ENCODE measurements at places on chromosomes 7 and 10.
A peak's percentile ranks its signal among the peaks of the same experiment; 100 is the strongest.

DNA sequence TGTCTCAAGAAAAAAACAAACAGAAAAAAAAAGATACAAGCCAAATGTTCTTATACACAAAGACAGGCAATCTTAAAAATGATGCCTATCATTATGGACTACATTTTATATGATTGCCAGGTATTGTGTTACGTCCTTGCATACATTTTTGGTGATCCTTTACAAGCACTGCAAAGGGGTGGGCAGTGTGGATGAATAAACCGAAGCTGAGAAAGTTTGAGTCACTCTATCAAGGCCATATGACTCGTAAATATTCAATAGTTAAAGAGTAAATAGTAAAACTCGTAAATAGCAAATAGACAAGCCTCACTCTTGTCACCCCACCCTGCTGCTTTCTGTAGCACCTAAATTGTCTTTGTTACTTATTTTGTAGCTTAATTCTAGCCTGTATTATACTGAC is 326.2 kb downstream of the FRMD4A start:
- DNase-seq, result no peak

GRCh38 chr7:48173756-48174382 is 2.6 kb downstream of the ABCA13 start:
- DNase-seq, result no peak

DNA sequence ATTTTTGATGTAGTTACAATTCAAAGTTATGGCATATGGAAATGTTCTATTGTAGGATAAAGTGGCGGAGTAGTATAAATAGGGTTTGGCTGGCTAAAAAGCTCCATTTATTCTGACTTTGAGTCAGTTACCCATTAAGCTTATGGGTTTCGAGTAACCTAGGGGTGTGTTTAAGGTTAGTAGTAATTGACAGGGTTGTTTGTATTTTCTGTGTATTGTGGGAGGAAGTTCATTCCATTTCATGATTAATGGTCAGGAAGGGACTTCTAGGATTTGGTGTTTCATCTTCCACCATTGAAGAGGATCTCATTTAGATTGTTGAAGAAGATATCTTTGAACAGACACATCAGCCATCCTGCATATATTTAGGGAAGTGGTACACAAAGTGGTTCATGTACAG is 75.0 kb downstream of the BICC1 start:
- no peak for DNase-seq

DNA sequence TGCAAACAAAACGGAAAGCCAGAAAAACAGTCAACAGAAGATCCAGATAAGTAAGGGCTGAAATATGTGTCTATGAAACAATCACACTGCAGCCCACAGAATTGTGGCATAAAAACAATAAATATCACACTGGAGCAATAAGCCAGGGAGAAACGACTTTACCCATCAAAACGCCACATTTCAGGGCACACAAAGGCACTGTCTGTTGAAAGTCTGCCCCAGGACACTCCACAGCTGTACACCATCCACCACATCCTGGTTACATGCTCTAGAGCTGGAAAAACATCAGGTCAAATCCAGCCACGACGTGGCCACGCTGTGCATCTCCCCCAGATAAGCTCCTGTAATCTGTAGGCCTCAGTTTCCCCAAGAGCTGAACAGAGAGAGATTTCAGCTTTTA is 88.7 kb downstream of the COBL start:
- no peak for DNase-seq

- no peak for DNase-seq
These were observed 444.3 kb downstream of the AUTS2 start for GRCh38 chr7:70042533-70042932.

DNA sequence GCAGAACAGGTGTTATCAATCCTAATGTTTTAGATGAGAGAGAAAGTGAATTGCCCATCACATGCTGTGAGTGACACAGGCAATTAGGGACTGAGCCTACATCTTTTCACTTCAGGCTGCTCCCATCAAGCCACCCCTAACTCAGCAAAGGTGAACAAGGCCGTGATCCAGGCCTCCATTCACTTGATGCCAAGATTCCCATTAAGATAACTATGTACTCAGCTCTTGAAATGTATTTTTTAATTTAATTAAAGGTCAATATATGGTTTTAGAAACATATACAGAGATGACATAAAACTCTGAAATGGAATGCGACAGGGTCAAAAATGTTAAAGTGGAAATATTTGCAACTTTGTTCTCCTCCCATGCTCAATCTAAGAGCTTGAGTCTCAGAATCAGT is 27.9 kb upstream of the UBE2H start:
- DNase-seq, result no peak

- DNase-seq, result no peak
These were observed 154.4 kb upstream of the C7orf33 start for GRCh38 chr7:148436135-148436534.

DNA sequence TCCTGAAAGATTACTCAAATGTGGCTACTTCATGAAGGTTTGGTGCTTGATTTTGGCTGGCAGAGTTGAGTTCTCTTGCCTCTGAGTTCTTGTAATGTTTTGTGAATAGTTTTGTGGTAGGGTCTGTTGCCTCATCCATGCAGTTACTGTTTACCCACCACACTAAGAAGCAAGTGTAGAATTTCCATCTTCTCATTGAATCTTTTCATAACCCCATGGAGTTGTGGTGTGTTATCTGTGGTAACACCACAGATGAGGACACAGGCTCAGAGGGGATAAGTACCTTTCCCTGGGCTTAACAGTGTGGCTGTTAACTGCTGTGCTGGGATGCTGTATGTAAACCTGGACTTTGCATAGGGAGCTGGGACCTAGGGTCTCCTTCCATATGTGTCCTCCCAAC is 186.3 kb downstream of the CAMK1D start:
- DNase-seq, result no peak

GRCh38 chr10:132058111-132058745 is 7.5 kb upstream of the JAKMIP3 start:
- no peak for DNase-seq

DNA sequence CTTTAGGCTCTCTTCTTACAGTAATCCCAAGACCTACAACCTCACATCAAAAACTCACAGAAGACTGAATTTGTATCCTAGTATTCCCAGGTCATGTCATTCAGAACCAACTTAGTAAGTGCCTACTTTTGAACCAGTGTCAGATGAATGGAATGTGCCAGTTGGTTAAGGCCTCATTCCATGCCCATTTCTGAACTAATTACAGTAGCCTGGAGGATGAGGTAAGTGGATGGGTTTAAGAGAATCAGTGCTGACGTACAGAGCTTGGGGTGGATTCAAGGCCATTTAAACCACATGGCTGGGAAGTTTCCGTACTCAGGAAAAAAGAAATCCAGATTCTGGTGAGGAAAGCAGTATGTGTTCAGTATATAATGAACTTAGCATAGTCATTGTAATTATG is 21.9 kb upstream of the FOXP2 start:
- DNase-seq, result no peak

- DNase-seq, result no peak
These were observed 59.3 kb upstream of the BMPER start for GRCh38 chr7:33845991-33846509.

- DNase-seq, result peak; percentile 46
These were observed 72.1 kb downstream of the USP6NL start for GRCh38 chr10:11539191-11539868.

GRCh38 chr10:983971-984655 is 4.1 kb upstream of the GTPBP4 start:
- DNase-seq, result no peak

DNA sequence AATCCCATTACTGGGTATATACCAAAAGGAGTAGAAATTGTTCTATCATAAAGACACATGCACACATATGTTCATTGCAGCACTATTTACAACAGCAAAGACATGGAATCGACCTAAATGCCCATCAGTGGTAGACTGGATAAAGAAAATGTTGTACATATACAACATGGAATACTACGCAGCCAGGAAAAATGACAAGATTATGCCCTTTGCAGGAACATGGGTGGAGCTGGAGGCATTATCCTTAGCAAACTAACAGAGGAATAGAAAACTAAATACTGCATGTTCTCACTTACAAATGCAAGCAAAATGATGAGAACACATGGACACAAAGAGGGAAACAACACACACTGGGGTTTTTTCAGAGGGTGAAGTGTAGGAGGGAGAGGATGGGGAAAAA is 300.2 kb downstream of the BAMBI start:
- no peak for DNase-seq

DNA sequence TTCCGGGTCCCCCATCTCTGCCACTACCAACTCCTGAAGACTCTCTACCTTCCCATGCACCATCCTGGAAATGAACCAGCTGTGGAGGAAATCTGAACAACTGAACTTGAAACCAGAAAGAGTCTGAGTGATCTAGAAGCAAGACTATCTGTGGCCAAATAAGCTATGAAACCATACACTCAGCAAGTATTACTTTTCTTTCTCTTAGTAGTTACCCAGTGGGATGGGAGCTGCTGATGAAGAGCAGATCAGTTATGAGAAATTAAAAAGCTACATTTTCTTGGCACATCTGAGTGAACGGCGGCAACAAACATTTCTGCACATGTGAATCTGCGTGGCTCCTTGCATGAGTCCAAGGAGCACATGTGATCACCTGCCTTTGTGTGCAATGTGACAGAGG is 31.6 kb upstream of the AGK start:
- no peak for DNase-seq

DNA sequence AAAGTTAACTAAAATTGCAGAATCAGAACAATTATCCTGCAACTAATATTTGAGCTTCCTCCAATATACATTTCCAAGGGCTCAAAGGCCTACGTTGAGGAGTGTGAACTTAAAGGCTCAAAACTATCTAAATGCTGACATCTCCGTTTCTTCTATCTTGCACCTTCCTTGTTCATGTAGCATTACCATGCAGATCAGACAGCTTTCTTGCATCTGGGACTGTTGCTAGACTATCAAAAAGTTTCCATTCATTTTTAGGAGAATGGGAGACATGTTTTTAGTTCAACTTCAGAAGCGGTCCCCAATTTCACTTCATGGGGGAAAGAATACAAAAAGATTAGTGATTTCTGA is 2.9 kb downstream of the ANKRD1 start:
- DNase-seq, result no peak

DNA sequence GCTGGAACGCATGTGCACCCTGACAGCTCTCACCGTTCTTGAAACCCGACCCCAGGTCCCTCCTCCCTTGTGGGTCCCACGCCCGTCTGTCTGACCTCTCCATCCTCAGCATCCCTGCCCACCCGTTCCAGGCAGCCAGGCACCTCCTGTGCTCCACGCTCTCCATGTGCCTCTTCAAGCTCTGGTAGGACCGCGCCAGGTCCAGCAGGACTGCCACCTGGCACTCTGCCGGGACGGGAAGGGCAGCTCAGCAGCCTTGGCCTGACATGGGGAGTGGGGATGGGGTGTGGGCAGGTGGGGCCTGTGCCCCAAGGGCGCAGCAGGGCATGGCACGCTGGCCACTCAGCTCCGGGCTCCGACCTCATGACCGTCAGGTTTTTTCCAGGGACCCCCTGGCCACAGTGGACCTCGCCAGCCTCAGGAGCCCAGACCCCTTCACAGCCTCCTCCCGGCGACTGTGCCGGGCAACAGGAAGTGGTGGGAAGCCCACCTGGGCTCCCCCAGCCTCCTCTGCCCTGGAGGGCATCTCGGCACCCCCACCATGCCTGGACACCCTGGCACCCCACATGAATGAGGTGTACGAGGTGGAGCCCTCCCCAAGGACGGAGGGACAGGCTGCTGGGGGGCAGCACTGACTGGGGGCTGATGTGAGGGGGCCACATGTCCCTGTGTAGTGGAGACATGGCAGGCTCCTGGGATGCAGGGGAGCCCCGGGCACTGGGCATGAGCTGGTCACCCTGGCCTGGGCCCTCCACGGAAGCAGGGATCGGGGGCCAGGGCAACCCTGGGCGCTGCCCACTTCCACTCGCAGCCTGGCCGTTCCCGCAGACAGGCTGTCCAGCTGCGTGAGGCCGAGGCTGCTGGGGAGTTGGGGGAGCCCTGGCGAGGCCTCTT is 25.1 kb upstream of the NKX6-2 start:
- no peak for DNase-seq

- DNase-seq, result no peak
These were observed 5.9 kb downstream of the TNKS2 start for GRCh38 chr10:91804126-91804510.

GRCh38 chr7:47066976-47067614 is 514.8 kb downstream of the TNS3 start:
- DNase-seq, result no peak

DNA sequence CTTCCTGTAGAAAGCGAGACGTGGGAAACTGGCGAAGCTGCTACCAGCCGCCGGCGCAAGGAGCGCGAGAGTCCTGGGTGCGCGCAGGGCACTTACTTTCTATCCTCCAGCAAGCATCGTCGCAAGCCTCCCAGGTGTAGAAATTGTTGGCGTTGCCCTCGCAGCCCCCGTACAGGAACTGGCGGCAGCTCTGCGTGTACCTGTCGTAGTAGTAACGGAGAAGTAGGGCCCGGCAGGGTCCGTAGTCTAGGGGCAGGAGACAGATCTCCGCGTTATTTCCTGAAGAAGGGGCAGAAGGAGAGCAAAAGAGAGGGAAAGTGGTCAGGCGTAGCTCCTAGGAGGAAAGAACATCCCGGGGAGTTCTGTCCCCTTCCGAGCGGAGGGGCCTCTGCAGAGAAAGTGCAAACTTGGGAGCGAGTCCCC is 501 bp downstream of the TFPI2 start:
- no peak for DNase-seq

DNA sequence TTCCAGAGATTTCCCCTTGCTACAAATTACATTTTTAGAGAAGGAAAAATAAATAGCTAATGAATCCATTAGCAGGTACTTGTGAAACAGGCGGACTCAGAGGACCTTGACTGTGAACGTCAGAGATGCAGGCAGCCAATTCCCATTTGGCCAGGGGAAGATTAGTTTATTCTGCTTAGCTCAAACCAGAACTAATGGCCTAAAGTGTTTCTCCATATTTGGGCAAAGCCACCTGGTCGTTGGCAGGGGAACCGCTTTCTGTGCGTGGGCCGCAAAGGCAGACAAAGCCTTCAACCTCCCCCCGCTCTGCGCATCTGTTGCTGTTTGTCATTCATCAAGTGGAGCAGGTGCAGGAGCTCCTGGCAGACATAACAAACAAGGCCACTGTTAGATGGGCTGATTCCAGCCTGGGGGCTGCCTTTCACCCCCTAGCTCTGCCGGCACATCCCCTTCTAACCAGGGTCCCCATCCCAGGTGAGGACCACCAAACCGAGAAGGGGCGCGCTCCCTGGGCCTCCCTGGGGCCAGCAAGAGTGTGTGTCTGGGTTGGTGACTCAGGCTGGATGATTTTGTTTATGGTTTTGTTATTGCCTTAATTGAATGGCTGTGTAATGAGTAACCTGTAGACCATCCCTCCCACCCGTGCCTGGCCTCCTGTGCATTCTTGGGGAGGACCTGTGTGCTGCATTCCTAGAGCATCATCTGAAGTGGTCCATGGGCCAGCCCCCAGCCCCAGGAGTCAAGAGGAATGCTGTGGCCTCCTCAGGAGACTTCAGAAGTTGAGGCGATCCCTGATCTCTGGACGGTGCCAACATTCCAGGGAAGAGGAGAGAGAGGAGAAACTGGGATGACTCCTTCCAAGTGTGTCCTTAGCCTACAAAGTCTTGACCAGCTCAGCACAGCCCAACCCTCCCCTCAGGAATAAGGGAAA is 14.5 kb upstream of the CPA1 start:
- no peak for DNase-seq

- DNase-seq, result no peak
These were observed 37.5 kb downstream of the STK32C start for GRCh38 chr10:132270256-132270655.

- DNase-seq, result no peak
These were observed 341.6 kb upstream of the KCND2 start for GRCh38 chr7:119931230-119931824.

Data from Panc1 (cell line).